ENCODE measurements at places on chromosomes 16 and 17. TPM values are rescaled to one million over a fixed set of nuclear protein-coding genes. Genes with fewer than 3 reads are reported as not detected.

CHST6 gene
- 0.91 TPM for total RNA-seq

HYDIN gene
- 0.12 TPM for total RNA-seq

SOST gene
- total RNA-seq: not detected

ALOX15 gene
- 0.81 TPM for total RNA-seq

CFAP52 gene
- not detected for total RNA-seq

CCL1 gene
- total RNA-seq: not detected

ATP2A1 gene
- total RNA-seq: 0.87 TPM

KCNH6 gene
- not detected for total RNA-seq

RNF222 gene
- total RNA-seq: not detected

IL17C gene
- total RNA-seq: not detected

SPEM2 gene
- not detected for total RNA-seq

RAB26 gene
- total RNA-seq: 4.6 TPM

NDRG4 gene
- 26.6 TPM for total RNA-seq

GP2 gene
- not detected for total RNA-seq
